Esophagus squamous epithelium (tissue), 5 donors: ENCODE measurements at places on chromosomes 2 and 18.

DNA sequence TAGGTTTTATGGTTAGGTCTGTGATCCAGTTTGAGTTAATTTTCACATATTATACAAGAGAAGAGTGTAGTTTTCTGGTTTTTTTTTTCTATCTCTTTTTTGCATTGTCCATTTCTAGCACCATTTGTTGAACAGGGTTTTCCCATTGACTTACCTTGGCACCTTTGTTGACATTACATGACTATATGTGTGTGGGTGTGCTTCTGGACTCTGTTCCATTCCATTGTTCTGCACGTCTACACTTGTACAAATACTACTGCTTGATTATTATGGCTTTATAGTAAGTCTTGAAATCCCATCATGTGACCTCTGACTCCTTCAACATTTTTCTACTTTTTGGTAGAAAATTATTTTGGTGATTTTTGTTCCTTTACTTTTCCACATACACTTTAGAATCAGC is 38.7 kb downstream of the UBE2F start:
- DNase-seq: no peak

- no peak for DNase-seq
Observed at GRCh38 chr2:36820942-36821605, 124.6 kb downstream of the VIT start.

DNA sequence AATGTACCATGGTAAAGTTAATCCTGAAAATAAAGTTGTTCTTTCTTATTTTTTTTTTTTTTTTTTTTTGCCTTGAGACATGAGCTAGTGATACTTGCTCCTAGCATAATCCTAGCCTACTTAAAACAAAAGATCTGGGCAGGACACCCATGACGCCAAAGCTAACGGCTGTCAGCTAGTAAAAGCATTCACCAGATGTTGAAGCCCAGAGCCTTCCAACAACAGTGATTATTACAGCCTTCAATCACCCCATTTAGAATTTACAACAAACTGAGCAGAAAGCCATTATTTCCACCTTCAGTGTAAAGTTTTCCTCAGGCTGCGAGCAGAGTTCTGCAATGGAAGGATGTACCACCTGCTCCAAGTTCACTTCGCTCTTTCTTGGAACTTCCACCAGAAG is 259.5 kb downstream of the SP3 start:
- no peak for DNase-seq

- no peak for DNase-seq
Observed at GRCh38 chr2:144890828-144891227, 370.9 kb upstream of the ZEB2 start.

GRCh38 chr2:170425281-170425751 is 247.4 kb downstream of the MYO3B start:
- DNase-seq: no peak

GRCh38 chr18:49024804-49025421 is 74.1 kb upstream of the SMAD7 start:
- no peak for DNase-seq

GRCh38 chr2:60644951-60645350 is 91.5 kb upstream of the BCL11A start:
- DNase-seq: no peak

- DNase-seq: no peak
Observed at GRCh38 chr2:187081461-187081860, 232.5 kb upstream of the ZSWIM2 start.

DNA sequence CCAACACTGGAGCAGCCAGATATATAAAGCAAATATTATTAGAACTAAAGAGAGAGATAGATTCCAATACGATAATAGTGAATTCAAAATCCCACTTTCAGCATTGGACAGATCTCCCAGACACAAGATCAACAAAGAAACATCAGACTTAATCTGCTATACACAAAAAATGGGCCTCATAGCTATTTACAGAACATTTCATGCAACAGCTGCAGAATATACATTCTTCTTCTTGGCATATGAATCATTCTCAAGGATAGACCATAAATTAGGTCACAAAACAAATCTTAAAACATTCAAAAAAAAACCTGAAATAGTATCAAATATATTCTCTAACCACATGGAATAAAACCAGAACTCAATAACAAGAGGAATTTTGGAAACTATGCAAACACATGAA is 23.8 kb upstream of the BAZ2B start:
- DNase-seq: no peak

GRCh38 chr2:152537081-152537651 is 180.1 kb downstream of the PRPF40A start:
- no peak for DNase-seq

DNA sequence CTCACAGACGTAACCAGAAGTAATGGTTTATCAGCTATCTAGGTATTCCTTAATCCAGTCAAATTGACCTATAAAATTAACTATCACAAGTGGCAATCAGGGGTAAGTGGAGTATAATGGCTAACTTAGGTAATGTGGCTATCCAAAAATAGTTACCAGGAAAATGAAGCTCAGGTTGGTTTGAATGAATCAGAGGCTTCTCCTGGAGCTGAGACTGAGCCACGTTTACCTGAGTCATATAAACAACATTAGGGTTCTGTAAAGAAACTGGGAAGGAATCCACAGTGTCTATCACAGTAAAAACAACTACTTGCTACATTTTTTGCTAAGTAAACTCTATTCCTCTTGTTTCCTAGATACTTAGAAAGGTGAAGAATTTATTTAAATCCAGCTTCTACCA is 236.0 kb upstream of the SPHKAP start:
- DNase-seq: no peak

DNA sequence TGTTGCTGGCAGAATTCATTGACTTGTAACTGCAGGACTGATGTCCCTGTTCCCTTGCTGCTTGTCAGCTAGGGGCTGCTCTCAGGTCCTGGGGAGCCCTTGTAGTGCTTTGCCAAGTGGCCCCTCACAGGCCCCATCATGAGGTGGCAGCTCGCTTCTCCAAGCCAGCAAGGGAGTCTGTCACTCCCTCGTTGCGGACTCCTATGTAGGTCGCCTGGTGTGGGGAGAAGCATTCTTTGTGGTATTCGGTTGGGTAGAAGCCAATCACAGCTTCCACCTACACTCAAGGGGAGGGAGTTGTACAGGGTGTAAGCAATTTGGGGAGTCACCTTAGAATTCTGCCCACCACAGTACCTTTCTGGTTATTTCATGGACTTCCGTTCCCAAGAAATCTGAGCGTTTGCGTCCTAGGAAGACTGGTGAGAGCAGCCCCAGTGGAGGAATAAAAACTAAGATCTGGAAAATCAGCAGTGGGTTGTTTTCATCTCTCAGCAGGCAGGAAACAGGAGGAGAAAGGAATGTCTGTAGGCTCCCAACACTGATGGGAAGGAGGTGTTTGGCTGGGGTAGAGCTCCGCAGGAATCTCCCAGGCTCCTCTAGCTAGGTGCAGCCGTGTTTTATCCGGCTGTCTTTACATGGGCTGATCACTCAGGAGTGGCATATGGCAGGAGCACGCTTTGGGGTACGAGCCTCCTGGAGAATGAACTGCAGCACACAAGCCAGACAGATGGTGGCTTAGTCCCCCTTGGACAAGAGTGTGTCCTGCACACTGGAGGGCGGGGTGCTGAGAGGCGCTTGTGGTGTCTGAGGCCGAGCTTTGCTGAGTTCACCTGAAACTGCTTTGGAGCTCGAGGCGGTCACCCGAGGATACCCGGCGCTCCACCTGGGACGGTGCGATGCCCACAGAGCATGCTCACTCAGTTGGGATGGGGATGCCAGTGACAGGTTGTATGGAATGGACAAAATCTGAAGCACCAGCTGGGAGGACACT is 58.3 kb downstream of the LDLRAD4 start:
- DNase-seq: no peak

GRCh38 chr2:23065936-23066335 is 319.0 kb upstream of the KLHL29 start:
- DNase-seq: no peak

- no peak for DNase-seq
Observed at GRCh38 chr2:9002313-9002636, 1.2 kb downstream of the MBOAT2 start.

- DNase-seq: no peak
Observed at GRCh38 chr18:75131381-75132000, 77.4 kb downstream of the PTGR3 start.

- DNase-seq: no peak
Observed at GRCh38 chr2:36982467-36982866, 16.1 kb upstream of the STRN start.

DNA sequence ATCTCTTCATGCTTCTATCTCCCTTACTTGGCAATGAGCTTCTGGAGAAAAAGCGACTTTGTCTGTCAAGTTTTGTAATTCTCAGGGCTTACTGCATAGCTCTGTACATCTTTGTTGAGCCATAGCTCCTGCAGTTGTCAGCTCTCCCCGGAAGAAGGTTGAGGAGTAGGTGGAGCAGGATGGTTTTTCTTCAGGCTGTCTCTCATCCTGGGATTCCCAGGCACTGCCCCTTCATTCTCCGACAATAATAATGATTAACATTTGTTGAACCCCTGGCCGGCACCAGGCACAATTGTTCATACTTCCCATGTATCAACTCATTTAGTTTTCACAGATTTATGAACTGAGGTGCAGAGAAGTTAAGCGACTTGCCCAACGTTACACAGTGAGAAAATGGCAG is 23.5 kb upstream of the RHOB start:
- no peak for DNase-seq

GRCh38 chr2:144582651-144583380 is 62.9 kb upstream of the ZEB2 start:
- DNase-seq: no peak

DNA sequence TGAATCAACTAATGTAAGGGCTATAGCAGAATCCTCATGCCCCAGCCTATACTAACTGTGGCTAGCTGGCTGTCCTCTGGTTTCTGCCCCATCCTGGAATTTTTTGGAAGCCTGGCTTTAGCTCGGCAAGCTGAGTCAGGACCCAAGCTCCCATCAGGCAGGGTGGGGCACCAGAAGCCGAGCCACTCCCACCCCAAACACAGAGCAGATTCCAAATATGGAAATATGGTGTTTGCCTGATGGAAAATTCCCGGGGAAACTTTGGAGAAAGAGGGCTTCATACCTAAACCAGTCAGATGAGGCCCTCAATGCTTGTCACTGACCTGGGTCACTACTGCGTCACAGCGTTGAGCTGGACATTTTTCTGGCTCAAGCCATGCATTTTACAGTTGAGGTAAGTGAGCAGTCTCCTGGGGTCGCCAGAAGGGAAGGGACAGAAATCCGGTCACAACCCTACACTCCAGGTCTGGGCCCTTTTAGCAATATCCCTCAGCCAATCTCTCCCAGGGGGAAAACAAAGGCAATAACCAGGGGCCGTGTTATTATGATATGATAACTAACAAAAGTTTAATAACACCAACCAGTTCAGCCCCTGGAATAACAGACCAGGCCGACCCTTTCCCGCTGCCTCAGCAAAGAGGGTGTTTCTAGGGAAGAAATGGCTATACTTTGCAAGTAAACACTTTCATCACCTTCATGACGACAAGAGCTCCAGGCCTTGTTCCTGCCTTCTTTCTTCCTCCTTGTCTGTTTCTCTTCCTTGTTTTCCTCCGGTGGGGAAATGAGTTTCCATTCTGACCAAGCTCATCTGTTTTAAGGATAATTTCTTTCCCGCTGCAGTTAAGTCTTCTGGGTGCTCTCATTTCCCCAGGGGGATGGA is 37.7 kb downstream of the PSD4 start:
- DNase-seq: no peak

DNA sequence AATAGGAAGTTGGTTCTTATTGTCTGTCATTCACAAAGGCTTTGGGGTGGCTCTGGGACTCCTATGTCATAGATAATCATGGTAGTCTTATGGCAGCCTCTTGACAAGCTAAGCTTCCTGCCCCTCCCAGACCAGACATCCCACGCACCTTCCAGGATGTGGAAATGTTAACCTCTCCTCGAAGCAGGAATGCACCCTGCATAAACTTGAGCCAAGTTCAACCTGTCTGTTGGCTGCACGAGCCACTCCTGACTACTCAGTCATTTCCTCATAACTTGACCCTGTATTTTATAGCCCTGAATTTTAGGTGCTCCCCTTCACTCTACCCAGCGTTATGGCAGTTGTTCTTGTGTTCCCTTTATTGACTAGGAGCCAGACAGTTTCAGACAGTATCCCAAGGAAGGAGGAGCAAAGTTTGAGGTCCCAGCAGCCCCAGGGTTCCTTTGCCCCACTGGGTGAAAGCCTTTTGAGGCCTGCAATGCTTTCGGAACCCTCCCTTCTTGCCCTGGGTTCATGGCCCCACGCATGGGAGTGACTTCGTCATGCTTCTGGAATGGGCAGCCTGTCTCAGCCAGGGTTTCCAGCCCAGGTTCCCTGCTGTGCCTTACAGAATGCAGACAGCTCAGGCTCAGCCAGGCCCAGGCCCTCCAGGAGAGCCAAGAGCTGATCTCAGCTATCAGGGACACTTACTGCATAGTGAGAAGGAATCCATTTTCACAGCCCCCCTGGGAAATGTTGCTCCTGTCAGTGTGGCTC is 15.6 kb upstream of the INO80C start:
- no peak for DNase-seq

- DNase-seq: no peak
Observed at GRCh38 chr2:37306024-37306423, 18.6 kb downstream of the PRKD3 start.

- no peak for DNase-seq
Observed at GRCh38 chr2:230694241-230694640, 18.4 kb upstream of the CAB39 start.

- DNase-seq: no peak
Observed at GRCh38 chr2:163345795-163346573, 389.8 kb downstream of the FIGN start.

DNA sequence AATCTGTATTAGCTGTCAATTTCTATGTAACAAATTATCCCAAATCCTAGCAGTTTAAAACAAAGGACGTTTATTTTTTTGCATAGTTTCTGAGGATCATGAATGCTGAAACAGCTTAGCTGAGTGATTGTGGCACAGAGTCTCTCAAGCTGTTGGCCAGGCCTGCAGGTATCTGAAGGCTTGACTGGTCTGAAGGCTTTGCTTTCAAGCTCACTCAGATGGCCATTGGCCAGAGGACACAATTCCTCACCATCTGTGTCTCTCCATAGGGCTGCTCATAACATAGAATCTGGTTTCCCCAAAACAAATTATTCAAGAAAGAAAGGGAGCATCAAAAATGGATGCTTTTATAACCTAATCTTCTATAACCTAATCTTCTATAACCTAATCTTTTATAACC is 33.7 kb downstream of the UNC80 start:
- no peak for DNase-seq
